AG09319 (cell line): ENCODE measurements at places on chromosomes 12 and 14.

DNA sequence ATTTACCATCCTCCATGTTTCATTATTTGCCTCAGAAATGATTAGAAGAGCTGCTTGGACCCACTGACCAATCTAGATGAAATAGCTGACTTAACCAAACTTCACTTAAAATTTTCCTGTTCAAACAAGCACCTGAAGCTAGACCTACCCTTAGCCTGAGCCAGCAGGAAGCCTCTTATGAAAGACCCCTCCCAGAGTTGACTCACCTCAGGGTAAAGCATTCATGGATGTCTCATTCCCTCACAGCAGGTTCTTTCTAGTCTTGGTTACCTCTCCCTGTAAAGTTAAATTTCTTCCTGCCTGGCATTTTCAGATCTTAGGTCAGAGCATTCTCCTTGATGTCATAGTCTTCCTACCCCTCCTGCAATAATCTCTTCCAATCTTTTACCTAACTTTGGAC lies 1209.8 kb downstream of the FLRT2 start:
- DNase-seq, result no peak

DNA sequence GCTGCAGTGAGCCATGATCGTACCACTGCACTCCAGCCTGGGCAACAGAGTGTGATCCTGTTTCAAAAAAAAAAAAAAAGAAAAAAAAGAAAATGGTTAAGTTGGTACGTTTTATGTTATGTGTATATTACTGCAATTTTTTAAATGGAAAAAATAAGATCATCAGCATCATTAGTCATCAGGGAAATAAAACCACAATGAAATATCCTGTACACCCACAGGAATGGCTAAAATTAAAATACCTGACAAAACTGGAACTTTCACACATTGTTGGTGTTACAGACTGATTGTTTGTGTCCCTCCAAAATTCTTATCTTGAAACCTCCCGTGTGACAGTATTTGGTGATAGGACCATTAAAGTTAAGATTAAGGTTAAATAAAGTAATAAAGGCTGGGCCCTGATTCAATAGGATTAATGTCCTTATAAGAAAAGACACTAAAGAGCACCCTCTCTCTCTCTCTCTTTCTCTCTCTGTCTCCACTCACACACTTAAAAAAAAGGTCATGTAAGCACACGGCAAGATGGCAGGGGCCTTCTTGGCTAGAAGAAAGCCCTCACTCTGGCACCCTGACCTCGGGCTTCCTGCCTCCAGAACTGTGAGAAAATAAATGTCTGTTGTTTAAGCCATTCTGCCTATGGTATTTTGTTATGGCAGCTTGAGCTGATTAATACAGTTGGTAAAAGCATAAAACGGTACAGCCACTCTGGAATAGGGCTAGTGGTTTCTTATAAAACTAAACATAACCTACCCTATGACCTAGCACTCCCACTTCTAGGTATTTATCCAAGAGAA lies 48.3 kb upstream of the ZFP36L1 start:
- no peak for DNase-seq

DNA sequence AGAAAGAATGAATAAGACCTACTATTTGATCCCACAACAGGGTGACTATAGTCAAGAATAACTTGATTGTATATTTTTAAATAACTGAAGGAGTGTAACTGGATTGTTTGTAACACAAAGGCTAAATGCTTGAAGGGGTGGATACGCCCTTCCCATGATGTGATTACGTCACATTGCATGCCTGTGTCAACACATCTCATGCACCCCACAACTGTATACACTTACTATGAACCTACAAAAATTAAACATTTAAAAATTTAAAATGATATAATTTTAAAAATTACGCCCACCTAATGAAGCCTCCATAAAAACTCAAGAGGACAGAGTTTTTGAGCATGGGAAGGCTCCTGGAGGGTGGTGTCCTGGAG lies 94.5 kb downstream of the SCARB1 start:
- no peak for DNase-seq

- no peak for DNase-seq
Measured at GRCh38 chr12:48917857-48918537, 7.3 kb downstream of the FKBP11 start.

DNA sequence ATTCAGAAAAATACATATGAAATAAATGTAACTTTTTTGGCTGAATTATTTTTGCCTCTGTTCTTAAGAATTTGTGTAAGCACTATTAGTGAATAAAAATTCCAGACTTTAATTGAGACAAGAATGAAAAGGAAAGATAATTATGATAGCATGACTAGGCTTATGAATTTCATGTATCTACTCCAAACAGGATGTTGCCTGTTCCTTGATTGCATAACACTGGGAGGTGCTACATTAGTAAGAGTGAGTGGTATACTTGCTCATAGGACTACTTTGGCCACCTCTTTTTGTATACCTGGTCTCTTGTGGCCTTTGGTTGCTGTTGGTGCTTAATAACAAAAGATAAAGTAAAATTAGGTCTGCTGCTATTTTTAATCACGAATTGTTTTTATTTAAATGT lies 112.8 kb downstream of the NAV3 start:
- peak; percentile 47 for DNase-seq

DNA sequence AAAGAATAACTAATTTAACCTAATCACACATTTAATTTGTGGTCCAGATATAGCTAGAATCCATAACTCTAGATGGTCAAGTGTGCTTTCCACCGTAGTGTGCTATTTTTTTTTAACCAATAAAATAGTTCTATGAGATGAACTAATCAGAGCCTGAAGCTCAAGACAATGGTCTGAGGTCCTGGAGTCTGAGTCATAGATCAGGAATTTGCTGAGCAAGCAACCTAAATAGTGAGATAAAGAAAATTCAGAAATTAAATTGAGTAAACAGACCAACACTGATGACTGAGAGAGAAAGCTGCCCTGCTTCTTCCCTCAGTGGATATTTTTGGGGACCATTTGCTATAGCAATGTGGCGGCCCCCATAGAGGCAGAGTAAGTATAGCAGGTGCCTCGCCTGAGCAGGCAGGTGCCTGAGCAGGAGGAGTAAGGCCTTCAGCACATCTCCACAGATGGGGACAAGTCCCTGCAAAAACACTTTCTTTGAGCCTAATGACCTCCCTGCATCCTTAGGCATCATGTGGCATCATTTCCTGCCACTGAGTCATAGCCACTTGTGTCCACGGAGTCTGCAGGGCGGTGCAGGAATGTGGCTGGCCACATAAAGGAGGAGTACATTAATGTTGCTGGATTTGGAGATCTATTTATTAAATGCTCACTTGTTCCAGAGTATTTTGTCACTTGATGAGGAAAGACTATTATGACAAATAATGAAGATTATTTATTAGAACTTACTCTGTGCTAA lies 13.9 kb upstream of the CLEC4E start:
- no peak for DNase-seq

DNA sequence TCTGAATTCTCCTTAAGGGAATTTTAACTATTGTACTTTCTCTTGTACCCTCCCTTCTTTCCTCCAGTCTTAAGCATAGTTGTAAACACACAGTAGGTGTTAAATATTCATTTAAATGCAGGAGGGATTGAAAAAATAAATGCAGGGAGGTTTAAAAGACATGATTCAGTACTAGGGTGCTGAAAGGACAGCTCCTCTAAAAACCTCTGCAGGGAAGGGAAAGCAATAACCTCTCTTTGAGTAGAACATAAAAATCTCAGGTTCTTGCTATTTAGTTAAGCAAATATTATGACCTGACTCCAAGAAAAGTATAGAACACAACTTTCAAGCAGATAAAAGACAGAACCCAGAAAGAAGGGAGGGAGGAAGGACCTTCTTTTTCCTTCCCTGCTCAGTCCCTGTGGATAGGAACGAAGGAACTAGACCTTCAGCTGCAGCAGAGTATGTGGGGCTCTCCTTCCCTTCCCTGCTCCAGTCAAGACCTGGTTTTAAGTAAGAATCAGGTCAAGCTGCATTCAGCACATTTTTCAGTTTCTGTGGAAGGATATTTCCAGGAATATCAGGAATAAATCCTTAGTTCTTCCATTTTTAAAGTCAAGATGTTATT lies 4.7 kb downstream of the MAP3K9 start:
- DNase-seq, result no peak

GRCh38 chr12:16612647-16613046 lies 6.7 kb upstream of the LMO3 start:
- DNase-seq, result no peak

DNA sequence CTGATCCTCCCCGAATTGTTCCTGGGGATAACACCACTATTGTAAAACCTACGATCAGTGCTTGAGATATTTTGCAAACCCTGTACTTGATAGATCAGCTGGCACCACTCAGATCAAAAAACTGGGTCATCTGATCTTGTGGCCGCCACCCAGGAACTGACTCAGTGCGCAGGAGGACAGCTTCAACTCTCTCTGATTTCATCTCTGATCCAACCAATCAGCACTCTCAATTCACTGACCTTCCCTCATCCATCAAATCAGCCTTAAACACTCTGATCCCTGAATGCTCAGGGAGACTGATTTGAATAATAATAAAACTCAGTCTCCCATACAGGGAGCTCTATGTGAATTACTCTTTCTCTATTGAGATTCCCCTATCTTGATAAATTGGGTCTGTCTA lies 4.2 kb upstream of the XPOT start:
- DNase-seq, result no peak

GRCh38 chr12:89882050-89882449 lies 173.4 kb upstream of the ATP2B1 start:
- no peak for DNase-seq

- no peak for DNase-seq
Measured at GRCh38 chr12:20455001-20455706, 86.8 kb downstream of the PDE3A start.

GRCh38 chr12:130951636-130952035 lies 2.1 kb upstream of the ADGRD1 start:
- DNase-seq, result no peak

- DNase-seq, result no peak
Measured at GRCh38 chr14:45198551-45198950, 54.5 kb downstream of the MIS18BP1 start.

- DNase-seq, result no peak
Measured at GRCh38 chr12:66638666-66639065, 40.2 kb downstream of the GRIP1 start.

DNA sequence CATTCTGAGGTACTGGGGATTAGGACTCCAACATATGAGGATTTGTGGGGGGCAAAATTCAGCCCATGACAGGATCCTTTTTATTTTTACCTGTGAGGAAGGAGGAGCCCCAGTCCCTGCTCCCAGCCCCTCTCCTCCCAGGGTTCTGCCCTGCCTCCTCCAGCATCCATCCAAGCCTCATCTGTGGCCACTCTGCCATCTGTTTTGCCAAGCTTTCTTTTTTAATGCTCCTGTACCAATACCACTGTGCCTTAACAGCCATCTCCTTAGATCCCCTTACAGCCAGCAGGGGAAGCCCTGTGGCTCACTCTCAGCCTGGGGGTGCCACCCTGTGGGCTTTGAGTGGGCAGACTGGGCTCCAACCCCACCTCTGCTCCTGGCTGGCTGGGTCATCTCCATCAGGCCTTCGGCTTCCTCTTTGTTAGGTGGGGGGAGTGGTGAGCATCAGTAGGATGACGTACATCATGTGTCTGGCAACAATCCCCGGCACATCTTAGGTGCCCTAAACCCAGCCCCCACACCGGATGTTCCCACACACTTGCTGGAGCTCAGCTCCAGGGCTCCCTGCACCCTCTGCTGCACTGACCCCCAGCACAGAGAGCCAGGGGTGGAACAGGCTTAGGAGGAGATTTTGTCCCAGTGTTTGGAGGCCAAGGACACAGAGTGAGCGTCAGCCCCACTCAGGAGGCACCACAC lies 40.2 kb downstream of the CYP46A1 start:
- DNase-seq, result no peak

GRCh38 chr12:96170328-96170727 lies 23.8 kb upstream of the ELK3 start:
- no peak for DNase-seq

DNA sequence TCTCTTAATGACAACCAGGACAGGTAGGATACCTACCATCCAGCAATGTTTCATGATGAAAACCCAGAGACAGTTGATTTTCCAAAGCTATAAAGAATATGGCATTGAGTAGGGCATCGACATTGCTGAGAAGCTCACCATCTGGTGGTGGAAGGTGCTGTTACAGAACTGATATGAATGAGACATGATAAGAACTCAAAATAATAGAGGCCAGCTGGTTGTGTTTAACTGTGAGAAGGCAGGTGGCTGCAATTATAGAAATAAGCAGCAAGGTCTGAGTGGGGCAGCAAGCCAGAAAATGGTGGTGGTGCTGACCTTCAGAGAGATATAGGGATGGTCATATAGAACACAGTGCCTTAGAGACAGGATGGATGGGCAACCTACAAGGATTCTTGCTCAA lies 449.7 kb downstream of the BTG1 start:
- no peak for DNase-seq

- DNase-seq, result no peak
Measured at GRCh38 chr12:69055280-69055679, 122.3 kb upstream of the CPM start.

GRCh38 chr12:7374423-7375144 lies 69.4 kb downstream of the CD163L1 start:
- DNase-seq, result no peak

DNA sequence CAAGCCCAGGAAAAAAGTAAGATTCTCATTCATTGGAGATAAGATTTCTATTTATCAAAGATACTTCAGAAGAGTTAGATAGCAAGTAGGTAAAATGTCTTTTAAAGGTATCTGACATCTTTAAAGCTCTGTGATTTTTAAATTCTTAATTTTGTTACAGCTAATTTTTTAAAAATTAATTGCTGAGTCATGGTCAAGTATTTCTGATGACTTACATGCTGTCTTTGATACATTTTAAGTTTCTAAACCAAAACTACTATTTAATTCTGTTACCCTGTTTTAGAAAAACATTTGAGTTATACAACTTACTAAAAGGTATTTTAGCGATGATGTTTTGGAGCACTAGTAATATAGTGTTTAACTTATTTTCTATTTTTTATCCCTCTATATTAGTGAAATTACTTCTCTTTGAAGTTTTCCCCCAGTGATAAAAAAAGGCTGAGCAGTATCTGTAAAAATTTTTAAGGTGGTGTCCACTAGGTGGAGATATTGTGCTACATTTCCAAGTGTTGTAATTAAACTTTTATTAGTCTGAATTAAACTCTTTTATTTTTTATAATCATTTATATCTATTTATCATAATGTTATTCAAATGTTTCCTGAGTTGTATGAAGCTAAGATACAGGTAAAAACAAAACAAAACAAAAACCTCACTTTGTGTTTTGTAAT lies 11.5 kb downstream of the ALG10 start:
- no peak for DNase-seq

DNA sequence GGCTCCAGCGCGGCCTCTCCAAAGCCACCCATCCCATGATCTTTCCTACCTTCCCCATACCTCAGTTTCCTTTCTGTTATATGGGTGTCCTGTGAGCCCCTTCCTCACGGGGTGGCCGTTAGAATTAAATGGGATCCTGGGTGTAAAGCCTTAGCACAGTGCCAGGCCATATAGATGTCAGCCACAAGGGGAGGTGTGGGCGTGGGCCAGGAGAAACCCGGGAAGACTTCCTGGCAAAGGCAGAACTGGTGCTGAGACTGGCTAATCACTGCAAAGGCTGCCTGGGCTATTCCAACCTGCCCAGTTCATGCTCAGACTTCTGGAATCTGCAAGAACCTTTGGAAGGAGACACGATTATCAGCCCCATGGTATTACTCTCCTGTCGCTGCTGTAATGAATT lies 11.0 kb upstream of the NCOR2 start:
- no peak for DNase-seq
